HTR-8/SVneo (cell line): ENCODE measurements at places on chromosomes 7 and 10.

GRCh38 chr7:103710247-103710646, 264.2 kb upstream of the SLC26A5 start:
- DNase-seq, result no peak

- DNase-seq, result no peak
Observed at GRCh38 chr7:101673951-101674350, 44.9 kb upstream of the MYL10 start.

GRCh38 chr10:33126742-33127141, 168.7 kb upstream of the ITGB1 start:
- no peak for DNase-seq

DNA sequence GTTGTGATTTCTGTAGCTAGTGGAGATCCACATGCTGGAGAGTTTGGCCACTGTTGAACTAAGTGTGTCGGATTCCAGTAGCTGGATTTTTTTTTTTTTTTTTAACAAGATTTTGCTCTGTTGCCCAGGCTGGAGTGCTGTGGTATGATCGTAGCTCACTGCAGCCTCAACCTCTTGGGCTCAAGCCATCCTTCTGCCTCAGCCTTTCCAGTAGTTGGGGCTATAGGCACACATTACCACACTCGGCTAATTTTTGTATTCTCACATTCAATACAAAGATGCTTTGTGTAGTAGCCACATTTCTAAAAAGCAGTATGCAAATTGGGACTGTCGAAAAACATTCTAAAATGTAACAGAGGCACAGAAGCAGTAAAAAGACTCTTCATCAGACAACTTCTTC, 63.5 kb downstream of the RABGEF1 start:
- no peak for DNase-seq

DNA sequence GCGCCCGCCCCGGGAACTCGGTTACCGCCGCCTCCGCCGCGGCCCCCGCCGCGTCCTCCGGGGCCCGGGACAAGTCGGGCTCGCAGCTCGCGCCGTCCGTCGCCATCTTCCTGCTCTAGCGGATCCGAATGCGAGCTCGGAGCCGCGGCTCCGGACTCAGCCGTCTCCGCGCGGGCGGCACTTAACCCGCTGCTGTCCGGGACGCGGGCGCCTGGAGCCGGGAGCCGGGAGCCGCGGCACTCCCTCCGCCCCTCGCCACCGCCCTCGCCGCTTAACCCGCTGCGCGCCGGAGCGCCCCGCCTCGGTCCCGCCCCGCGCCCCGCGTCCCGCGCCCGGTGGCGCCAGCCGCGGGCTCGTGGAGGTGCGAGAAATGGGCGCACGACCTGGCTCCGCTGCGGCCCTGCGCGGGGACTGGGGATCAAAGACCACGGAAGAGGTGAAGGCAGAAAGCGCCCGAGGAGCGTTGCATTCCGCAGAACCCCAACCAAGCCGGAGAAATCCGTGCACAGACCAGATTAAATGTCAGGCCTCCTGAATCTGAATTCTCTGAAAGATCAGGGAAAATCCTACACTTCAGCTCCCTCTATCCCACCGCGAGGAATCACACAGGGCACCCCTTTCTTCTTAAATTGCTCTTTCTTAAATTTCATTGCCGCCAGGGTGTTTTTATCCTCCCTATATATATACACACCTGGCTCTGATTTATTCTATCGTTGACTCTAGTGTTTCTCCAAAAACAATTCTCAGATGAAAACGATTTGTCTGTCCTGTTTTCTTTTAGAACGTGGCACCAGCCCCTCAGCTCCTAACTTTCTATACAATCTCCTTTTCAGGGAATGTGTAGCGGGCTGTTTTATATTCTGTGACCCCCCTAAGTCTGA, at the start of gene CTTNBP2:
Gene CTTNBP2, minus strand, starts transcription at position 132 of the 881 bp plus-strand sequence. Its CDS starts 26 bp downstream, at position 106.
- no peak for DNase-seq

GRCh38 chr7:129889133-129889844, 63.5 kb downstream of the UBE2H start:
- no peak for DNase-seq

- DNase-seq, result no peak
Observed at GRCh38 chr10:436013-436697, 253.3 kb downstream of the DIP2C start.

DNA sequence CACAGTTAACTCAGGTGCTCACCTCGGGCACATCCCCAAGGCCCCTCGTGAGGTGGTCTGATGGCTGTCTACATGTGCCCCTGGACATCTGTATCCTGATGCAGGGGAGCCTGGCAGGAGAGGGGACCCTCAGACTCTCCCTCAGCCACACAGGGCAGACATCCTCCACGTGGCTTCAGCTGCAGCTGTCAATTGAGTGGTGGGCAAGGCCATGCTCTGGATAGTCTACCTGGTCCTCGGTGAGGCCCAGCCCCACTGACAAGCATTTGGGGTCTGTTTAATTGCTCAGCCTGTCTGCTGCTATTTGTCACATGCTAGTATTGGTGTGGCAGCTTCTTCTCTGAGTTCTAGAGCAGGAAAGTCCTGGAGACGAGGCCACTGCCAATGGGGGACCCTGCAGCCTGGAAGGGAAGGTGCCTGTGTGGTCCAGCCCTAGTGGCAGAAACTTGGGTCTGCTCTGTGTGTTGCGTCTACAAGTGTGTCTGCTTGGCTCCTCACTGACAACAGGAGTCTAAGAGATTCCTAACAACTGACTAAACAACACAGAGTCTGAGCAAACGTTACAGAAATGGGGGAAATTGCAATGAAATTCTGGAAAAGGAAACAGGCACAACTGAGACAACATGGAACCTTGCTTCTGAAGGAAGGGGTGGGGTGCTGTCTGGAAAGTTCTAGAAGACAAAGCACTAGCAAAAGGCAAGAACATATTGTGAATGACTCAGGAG, 59.3 kb upstream of the IGFBP3 start:
- no peak for DNase-seq

- DNase-seq, result no peak
Observed at GRCh38 chr10:30722956-30723620, 93.5 kb upstream of the LYZL2 start.

DNA sequence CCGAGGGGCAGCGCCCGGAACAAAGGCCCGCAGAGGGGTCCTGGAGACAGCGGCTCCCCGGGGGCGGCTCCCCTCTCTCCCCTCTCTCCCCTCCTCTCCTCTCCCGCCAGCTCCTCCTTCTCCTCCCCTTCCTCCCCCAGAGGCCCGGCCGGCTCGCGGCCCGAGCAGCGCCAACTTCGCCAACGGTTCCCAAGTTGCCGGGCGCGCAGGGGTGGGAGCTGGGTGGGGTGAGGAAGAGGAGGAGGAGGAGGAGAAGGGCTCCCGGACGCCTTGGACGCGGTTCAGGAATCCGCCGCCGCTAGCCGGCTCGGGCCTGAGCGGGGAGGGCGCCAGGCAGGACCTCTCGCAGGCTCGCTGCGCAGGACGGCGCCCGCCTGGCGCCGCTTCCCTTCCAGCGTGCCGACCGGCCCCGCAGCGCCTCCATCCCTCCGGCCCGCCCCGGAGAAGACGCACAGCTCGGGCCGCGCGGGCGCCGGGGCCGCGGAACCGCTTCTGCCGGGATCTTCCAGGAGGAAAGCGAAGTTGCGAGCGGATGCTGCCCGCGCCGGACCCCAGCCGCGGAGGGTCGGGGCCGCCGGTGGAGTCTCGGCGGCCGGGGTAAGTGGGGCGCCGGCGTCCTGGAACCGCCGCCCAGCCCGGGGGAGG, at the start of gene CHST3:
Gene CHST3, plus strand, starts transcription at position 298 of the 645 bp plus-strand sequence. CDS start 41,448 bp downstream, outside the sequence.
- peak; percentile 37 for DNase-seq

GRCh38 chr7:80681272-80681885, 42.9 kb downstream of the CD36 start:
- DNase-seq, result no peak

- DNase-seq, result no peak
Observed at GRCh38 chr7:95736635-95737034, 35.7 kb upstream of the DYNC1I1 start.

DNA sequence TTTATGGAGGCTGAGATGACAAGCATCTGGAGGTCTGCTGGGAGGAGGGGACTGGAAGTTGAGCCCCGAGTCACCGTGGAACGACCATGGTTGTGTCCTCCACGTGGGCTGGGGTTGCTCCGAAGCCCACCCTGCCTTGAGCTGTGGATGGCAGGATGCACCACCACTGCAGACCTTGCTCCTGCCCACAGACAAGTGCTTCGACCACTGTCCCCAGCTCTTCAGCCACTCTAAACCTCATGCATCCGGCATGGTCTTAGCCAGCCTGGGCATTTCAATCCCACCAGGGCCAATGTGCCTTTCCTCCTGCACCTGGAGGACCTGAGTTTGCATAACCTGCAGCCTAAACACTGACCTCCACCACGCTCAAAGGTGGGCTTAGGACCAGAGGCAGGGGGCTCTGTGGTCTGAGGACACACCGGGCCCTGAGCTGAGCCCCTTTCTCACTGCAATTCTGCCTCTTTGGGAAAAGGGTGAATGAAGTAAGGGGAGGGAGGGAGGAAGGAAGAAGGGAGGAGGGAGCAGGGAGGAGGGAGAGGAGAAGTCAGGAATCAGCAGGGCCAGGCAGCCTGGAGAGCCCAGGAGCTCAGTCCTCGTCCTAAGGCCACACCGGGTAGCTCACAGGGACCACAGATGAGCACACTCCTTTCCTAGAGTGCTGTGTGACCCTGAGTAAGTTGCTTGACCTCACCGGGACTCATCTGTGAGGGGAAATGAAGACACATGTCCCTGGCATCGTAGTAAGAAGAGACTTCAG, 44.8 kb upstream of the DNAAF5 start:
- no peak for DNase-seq

DNA sequence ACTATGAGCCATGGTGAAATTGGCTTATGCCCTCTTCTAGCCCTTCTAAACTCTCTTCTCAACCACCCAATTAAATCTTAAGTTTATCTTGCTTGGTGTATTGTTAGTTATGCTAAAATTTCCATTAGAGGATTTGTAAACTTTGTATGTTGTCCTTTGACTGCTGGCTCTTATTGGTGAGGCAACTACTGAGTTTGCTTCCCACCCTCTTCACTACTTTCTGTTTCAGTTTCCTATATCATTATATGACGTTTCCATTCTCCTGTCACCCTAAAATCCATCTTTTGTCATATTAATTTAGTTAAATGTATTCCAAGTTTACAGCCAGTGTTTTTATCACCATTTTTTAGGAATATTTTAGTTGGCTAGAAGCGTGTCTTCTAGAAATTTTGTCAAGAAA, 80.9 kb upstream of the VWC2 start:
- DNase-seq, result no peak

GRCh38 chr10:1540144-1540543, 197.2 kb downstream of the ADARB2 start:
- DNase-seq, result no peak

DNA sequence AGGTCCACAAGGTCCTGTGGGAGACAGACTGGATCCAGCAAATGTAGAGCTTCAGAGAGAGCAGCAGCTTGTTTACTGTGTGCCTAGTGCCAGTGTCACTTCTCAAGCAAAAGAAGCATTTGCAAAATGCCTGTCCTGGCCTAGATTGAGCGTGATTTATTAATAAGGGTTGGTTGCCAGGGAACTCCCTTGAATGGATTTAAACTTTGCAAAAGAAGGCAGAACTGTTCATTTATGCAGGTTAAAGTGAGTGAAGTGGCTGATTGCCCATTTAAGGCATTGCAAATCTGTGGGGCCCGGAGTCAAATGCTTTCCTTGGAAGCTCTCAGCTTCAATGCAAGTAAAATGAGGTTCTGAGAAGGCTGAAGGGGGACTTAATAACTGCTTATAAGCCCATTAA, 71.3 kb downstream of the CDHR3 start:
- DNase-seq, result no peak

DNA sequence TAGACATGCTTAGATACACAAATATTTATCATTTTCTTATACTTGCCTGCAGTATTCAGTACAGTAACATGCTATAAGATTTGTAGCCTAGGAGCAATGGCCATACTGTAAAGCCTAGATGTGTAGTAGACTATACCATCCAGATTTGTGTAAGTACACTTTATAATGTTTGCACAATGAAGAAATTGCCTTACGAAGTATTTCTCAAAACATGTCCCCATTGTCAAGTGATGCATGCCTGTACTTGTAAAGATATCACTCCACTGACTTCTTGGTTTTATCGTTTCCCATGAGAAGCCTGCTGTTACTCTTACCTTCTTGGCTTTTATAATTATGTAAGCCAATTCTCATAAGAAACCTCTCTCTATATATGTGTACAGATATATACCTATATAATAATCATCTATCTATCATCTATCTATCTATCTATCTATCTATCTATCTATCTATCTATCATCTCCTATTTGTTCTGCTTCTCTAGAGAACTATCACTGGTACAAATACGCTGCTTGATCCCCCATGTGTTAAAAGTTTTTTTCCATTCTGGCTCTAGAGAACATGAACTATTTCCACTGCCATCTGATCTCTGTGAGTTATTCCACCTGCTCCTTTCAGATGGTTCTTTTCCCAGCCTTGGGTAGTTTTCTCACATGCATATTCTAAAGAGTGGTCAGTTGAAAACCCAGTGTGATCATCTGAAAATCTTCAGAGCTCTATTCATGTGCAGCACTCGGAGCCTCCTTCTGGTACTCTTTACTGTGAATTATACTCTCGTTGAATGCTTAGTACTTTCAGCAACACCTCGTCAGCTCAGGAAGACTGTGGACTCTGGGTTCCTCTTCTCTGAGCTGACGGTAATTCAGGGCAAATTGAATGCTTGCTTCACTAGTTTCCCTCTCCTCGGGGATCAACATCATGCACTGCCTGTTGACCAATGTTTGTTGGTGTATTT, 14.5 kb upstream of the VCL start:
- DNase-seq, result no peak

GRCh38 chr10:5595994-5596471, 70.4 kb downstream of the ASB13 start:
- peak; percentile 79 for DNase-seq

DNA sequence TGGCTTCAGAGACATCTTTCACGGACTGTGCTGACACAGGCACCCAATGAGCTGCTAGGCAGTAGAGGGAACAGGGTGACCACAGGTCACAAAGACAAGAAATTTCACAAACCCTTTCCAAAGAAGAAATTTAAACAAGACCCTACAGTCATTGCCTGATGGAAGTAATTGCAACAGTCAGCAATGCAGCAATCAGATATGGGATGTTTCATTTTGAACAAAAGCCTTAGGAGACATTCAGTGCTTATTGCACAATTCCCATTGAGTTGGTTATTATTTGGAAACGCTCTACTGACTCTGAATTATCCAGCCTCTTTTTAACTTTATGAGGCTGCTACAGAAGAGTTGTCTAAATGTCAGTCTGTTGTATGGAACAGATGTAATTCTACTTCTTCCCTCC, 85.5 kb downstream of the ETV1 start:
- no peak for DNase-seq

GRCh38 chr10:52801947-52802346, 29.4 kb upstream of the MBL2 start:
- peak; percentile 21 for DNase-seq

GRCh38 chr10:118585794-118586193, 9.7 kb downstream of the PRLHR start:
- DNase-seq, result no peak

GRCh38 chr7:88062238-88062637, 128.2 kb downstream of the ADAM22 start:
- no peak for DNase-seq

GRCh38 chr10:14476641-14477407, 146.1 kb upstream of the FRMD4A start:
- DNase-seq, result peak; percentile 30
